Non-pigmented ciliary epithelial cell (primary cell): ENCODE measurements at places on chromosomes 4 and X.
A peak's percentile ranks its signal among the peaks of the same experiment; 100 is the strongest.

DNA sequence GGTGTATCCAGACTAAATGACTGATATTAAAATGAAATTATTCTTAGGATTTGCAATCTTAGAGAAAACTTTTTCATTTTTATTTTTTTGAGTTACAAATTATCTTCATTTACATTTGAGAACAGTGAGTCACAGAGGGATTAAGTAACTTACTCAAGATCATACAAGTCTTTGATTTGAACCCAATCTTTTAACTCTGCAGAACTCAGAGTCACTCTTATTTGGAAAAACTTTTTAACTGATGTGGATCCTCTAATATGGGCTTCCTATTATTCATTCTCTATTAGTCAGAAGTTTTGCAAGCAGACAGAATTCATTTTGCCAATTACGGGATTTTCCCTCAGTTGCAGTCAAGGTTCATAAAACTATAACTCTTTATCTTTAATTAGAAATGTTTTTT, 20.1 kb downstream of the HPRT1 start:
- no peak for DNase-seq

DNA sequence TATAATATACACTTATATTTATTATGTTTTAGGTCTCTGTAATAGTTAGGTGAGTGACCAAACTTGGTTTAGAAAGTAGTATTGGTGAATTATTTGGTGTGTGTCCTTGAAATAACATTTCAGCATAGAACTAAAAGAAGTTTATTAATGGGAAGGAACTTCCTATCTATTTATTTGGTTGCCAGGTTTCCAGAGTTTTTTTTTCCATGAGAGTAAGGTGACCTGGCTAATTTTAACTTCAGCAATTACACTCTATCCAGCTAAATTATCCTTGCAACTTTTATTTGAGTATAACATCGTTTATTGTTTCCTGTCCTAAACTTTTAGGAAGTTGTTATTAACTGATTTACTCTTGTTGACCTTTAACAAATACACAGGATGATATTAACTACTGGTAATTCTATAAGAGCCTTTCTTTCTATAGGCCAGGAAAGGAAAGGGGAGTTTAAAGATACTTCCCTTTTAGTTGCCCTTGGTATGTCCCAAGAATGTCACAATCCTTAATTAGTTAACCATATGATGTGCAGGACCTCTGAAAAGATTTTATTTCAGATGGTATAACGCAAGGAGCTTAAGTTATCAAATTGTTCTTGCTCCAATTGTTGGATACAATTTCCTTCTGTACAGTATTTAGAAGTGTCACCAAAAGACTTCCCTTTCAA, 18.9 kb downstream of the PRDM8 start:
- no peak for DNase-seq

GRCh38 chrX:147953976-147954375, 27.2 kb upstream of the FMR1NB start:
- no peak for DNase-seq

DNA sequence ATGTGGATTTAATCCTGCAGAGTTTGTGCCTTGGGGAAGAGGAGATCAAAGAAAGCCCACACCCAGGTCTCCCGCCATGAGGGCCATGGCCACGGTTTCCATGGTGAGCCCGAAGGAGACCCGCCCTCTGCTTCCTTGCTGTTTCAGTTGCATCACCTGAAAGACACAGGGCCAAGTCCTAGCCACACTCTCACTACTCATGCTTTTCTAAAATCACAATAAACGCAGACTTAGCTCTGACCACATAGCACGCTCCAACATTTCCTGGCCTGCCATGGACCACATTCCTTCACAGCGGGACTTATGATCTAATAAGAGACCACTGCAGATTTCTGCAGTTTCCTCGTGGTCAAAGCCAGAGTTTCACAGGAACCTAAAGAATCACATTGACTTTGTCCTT, 426.0 kb upstream of the NR3C2 start:
- peak; percentile 40 for DNase-seq

- DNase-seq, result no peak
Measured at GRCh38 chr4:85391589-85392410, 83.2 kb upstream of the ARHGAP24 start.

DNA sequence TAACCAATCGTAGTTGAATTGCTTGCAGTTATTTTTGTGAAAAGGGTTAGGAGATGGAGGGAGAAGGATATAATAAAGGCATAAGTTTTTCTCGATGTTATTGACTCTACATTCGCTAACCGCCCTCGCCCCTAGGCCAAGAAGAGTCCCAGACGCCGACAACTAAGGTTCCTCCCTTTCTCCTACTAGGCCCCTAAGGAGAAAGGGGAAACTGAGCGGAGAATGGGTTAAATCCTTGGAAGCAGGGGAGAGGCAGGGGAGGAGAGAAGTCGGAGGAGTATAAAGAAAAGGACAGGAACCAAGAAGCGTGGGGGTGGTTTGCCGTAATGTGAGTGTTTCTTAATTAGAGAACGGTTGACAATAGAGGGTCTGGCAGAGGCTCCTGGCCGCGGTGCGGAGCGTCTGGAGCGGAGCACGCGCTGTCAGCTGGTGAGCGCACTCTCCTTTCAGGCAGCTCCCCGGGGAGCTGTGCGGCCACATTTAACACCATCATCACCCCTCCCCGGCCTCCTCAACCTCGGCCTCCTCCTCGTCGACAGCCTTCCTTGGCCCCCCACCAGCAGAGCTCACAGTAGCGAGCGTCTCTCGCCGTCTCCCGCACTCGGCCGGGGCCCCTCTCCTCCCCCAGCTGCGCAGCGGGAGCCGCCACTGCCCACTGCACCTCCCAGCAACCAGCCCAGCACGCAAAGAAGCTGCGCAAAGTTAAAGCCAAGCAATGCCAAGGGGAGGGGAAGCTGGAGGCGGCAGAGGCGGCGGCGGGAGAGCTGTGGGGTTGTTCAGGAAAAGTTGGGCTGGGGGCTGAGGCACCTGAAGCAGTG, 5.9 kb downstream of the ATOH1 start:
- DNase-seq, result no peak

DNA sequence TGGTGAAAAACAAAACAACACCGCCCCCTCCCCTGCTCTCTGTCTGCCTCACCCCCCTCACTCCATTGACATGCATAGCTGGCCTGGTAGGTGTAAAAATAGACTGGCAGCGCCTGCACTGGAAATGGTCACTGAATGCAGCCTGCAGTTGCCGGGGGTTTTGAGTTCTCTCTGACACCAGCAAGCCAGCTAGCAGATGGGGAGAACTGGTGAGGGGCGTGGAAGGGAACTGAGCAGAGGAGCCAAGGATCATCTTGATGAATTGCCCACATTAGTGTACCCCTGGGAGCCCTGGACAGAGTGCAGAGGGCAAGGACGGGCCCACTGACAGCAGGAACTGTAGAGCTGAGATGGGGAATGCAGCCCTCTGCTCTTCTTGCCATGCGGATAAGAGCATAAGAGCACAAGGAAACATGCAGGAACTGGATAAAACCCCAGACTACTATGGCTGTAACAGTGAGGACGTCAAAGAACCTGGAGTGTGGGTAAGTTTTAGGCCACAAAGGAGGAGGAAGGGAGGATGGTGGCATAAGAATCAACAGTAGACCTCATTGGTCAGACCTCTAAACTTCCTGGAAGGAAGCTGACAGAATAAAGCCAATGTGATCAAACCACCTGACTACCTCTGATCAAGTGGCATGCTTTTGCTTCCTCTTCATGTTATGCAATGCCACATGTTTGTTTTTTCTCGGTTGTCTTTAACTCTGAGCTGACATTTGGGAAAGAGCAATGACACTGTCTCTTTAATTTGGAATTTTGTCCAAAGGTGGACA, 96.3 kb downstream of the ANK2 start:
- DNase-seq, result no peak

GRCh38 chrX:10749113-10749512, 128.7 kb upstream of the MID1 start:
- DNase-seq, result no peak

- DNase-seq, result no peak
Measured at GRCh38 chr4:80471756-80472155, 136.2 kb downstream of the CFAP299 start.

DNA sequence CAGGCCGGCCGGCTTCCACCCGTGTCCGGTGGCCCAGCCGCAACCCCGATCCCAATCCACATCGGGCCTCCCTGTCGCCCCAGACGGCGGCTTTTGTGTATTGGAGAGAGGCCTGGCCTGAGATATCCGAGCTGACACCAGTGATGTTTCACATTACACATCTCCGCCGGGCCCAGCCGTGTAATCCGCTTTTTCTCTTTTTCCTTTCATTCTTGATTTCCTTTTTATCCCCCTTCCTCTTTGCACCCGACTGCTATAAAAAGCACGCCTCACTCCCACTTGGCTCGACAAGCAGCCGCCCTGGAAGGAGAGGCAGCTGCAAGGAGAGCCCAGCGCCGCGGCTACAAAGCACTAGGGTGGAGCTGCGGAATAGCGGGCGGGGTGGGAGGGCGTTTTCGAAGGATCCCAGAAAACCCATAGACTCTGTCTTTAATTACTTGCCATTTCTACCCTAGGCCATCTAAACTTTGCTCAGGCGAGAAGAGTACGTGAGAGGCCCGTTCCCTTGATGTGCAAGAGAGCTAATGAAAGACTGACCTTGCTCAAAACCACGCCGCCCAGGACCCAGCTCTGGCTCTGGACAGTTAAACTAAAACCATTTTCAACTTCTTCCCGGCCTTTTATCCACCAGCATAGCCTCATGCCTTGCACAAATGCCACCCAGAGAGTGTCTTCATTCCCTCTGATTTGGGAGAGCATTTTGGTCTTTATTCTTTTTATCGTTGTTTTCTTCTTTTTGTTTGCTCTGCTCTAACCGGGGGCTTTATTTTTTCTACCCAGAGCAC, 3.2 kb downstream of the PITX2 start:
- DNase-seq, result no peak

GRCh38 chr4:150280081-150280895, 202.0 kb downstream of the DCLK2 start:
- DNase-seq, result peak; percentile 72

DNA sequence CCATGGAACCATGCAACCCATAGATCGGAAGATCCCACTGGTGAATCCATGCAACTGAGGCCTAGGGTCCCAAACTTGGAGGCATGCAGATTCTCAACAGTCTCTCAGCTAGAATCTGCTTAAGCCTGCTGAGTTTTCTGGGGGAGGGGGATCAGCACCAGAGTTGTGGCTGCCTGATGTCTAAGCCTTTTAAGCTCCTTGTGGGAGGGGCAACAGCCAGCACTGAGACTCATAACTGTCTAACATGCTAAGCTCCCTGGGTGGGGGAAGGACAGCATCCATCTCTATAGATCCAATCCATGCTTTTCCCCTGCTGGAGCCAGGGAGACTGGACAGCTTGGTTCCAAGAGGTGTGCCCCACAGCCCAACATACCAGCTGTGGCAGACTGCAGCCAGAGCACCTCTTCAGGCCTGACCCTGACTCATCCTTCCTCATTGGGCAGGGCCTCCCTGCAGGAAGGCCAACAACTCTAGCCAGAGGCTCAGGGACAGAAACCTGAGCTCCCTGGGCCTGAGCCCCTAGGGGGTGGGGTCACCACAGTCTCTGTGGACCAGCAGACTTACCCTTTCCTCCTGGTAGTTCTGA, 300.1 kb upstream of the SLC7A11 start:
- no peak for DNase-seq

DNA sequence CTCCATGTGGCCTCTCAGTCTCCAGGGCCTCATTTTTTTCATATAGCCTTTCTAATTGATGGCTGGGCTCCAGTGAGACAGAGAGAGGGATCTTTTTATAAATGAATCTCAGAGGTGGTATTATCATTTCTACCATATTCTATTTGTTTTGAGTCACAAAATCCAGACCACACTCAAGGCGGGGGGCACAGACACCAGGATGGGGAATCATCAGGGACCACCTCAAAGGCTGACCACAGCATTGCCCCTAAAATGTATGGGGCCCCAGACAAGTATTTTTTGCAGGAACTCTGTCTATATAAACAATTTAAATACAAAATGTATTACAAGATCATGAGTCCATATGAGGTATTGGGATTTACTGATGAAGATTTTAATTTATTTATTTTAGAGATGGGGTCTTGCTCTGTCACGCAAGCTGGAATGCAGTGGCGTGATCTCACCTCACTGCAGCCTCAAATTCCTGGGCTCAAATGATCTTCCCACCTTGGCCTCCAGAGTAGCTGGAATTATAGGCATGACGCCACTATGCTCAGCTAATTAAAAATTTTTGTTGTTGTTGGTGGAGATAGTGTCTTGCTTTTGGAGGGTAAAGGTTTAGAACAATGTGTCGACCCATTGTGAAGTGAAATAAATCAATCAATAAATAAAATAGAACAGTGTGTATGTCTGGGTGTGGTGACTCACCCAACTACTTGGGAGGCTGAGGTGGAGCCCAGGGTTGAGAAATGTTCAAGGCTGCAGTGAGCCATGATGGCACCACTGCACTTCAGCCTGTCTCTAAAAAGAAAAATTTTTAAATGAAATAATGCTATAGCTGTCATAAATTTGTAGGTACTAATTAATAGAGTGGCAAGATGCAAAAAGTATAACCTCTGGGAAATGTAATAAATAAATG, 29.4 kb downstream of the WDR13 start:
- no peak for DNase-seq

DNA sequence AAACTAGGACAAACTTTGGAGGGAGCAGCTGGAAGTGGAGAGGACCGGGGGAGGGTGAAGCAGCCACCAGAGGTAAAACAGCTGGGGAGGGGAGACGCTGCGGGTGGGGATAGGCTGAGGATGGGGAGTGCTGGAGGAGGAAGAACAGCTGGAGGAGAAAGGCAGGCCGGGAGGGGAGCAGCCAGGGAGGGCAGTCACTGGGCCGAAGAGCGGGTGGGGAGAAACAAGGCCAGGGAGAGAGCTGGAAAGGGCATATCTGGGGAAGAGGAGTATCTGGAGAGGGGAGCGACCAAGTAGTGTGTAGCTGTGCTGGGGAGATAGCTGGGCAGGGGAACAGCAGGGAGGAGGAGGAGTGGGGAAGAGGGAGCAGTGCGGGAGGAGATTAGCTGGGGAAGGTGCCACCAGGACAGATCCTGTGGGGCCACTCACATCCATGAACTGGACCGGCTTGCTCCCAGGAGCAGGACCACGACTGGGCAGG, 2.7 kb downstream of the SLC38A5 start:
- DNase-seq, result no peak

DNA sequence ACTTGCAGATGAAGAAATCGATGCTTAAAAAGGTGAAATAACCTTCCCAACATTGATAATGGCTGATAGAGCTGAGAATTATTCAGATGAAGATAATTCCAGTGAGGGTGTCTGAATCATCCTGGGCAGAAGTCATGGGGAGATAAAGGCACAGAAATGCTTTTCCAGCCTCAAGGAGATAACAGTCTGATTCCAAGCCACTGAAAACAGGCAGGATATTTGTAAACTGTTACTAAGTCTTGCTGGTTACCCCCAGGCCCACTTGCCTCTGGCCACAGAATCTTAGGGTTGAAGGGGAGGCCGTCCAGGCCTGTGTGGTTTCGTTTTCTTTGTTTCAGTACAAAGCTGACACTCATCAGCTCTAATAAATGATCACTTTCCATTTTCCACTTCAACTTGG, 158.5 kb downstream of the SH3KBP1 start:
- no peak for DNase-seq

DNA sequence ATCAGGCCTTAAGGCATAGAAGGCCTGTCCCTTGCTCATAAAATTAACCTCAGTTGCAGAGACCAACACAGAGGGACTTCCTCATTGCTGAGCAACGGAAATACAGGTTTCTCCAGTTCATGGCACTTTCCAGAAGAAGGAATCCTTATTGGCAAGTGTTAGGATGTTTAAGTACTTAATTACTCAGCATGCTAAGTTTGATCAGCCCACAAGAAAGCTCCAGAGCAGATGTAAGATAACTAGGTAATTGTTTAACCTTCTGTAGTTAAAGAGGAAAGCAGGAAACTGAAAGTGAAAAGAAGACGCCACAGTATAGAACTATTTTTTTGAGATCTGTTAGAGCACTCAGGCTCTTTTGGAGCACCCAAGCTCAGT, 33.5 kb downstream of the SMS start:
- no peak for DNase-seq

- DNase-seq, result no peak
Measured at GRCh38 chrX:30938295-30938694, 49.2 kb upstream of the TAB3 start.
